Erythroblast (primary cell): ENCODE measurements at places on chromosomes 13 and 19.

DNA sequence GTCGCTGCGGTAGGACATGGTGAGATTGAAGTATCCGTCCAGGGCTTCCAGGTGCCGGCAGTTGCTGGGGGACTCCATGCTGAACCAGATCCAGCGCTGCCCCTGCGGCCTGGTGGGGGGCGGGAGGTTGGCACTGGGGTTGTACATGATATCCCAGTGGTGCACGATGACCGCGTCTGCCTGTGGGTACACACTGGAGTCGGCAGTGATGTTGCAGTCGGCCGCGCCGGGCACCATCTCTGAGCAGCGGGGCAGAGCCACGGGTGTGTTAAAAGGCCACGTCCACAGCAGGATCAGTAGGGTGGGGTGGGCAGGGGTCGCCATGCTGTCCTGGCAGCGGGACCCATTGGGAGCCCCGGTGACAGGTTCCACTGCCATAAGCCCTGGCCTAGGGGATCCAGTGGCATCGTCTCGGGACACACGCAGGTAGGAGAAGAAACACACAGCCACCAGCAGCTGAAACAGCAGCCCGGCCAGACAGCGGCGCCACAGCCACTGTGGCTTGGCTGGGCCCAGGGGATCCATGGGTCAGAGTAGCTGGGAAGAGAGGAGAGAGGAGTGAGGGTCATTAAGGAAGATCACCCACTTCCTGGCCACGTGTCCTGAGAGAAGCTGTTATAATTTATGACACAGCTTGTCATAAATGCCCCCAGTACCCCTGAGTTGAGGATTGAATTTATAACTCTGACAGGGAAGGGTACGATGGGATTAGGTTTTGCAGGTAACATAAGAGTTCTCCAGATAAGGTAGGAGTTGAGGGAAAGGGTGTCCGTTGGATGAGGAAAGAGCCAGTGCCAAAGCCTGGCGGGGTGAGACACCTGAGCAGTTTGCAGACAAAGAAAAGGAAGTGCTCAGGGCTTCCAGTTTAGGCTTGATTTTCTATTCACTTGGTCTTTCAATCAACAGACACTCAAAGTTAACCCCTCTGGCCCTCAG lies 2.9 kb downstream of the FUT5 start:
- DNase-seq: no peak

DNA sequence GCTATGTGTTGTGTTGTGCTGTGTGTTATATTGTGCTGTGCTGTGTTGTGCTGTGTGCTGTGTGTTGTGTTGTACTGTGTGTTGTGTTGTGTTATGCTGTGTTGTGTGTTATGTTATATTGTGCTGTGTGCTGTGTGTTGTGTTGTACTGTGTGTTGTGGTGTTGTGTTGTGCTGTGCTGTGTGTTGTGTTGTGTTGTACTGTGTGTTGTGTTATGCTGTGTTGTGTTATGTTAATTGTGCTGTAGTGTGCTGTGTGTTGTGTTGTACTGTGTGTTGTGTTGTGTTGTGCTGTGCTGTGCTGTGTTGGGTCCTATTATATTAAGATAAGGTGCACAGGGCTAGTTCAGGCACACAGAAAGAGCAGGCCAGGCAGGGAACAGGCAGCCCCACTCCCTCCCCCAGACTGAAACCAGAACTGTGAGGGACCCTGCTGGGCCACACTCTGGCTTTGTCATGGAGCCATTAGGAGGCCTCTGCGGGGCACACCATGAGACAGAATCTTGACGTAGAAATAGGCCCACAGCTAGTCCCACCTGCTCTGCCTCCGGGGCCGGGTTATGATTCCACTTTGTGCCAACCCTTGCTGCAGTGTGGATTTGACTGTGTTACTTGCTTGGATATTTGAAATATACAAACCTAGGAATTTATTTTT lies 12.1 kb downstream of the SOX1 start:
- no peak for DNase-seq

GRCh38 chr13:99977912-99978798 lies 3.4 kb upstream of the ZIC2 start:
- DNase-seq: no peak

- DNase-seq: no peak
Observed at GRCh38 chr13:53560556-53560955, 531.9 kb downstream of the OLFM4 start.

- DNase-seq: no peak
Observed at GRCh38 chr13:35741657-35742056, 265.2 kb upstream of the MAB21L1 start.

DNA sequence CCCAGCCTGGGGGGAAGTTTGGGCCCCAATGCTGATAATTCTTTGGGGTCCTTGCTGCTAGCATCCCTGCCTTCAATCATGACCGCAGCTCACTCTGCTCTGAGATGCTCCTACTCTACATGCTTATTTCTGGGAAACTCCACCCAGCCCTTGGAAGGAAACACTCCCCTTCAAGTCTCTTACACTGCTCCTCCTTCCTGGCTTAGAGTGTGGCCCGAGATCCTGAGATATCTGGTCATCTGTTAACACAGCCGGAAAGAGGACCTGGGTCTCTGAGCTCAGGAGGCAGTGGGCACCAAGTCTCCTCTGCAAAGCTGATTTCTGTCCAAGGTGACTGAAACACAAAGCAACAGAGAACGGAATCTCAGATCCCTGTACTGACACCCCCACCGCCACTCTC lies 33.0 kb downstream of the CYP4F2 start:
- no peak for DNase-seq

DNA sequence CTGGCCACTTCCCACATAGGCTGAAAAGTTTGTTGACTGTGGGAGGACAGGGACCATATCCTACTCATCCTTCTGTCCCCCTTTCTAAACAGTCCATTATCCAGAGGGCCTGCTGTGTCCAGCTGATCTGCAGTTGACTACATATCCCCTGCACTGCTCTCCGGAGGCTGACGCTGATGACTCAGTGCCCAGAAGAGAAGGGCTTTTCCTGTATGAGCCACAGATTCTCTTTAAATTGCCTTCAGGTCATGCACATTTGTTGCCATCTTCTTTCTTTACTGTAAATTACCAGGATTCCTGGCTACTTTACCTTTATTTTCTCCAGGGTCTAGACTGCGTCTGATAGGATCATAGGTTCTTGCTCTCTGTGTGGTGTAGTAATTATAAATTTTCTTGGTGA lies 125.2 kb downstream of the LACC1 start:
- DNase-seq: no peak

DNA sequence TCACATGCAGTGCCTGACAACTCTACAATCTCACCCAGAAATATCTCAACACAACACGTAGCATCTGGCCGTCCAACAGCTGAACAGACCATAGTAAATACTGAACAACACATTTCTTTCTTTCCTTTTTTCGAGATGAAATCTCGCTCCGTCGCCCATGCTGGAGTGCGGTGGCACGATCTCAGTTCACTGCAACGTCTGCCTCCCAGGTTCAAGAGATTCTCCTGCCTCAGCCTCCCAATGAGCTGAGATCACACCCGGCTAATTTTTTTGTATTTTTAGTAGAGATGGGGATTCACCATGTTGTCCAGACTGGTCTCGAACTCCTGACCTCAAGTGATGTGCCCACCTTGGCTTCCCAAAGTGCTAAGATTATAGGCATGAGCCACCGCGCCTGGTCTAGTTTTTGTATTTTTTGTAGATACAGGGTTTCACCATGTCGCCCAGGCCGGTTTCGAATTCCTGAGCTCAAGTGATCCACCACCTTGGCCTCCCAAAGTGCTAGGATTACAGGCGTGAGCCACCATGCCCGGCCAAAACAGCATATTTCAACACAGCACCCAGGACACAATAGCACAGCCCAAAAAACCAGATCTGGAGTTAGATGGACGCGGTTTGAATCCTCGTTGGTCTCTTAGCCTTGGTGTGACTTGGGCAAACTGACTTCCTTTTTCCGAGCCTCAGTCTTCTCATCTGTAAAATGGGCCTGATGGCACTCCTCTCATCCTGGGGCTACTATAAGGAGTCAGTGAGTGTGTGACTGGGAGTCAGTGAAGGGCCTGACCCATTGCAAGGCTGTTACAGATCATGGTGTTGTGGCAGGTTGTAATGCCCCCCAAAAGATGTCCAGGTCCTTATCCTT lies 22.6 kb downstream of the CYP2A6 start:
- no peak for DNase-seq

- no peak for DNase-seq
Observed at GRCh38 chr19:27779954-27780353, 1433.0 kb downstream of the UQCRFS1 start.

- peak; percentile 75 for DNase-seq
Observed at GRCh38 chr19:15280915-15281683, 48.9 kb upstream of the EPHX3 start.

- DNase-seq: no peak
Observed at GRCh38 chr19:9078651-9079050, 8.2 kb upstream of the OR1M1 start.

- DNase-seq: no peak
Observed at GRCh38 chr19:16208064-16208759, 10.5 kb downstream of the AP1M1 start.

DNA sequence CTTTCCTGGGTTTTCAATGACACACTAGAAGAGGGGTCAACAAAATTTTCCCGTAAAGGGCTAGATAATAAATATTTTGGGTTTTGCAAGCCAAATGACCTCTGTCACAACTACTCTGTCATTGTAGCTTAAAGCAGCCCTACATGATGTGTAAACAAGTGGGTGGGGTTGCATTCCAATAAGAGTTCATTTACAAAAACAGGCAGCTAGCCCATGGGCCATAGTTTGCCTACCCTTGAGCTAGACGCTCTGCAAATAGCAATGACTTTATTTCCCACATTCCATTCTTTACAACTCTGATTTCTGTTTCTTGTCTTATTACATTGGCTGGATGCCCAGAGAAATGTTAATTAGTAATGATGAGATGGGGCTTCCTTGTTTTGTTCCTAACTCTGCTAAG lies 76.0 kb downstream of the ZNF557 start:
- no peak for DNase-seq

- DNase-seq: no peak
Observed at GRCh38 chr13:77817521-77817920, 101.1 kb downstream of the EDNRB start.

DNA sequence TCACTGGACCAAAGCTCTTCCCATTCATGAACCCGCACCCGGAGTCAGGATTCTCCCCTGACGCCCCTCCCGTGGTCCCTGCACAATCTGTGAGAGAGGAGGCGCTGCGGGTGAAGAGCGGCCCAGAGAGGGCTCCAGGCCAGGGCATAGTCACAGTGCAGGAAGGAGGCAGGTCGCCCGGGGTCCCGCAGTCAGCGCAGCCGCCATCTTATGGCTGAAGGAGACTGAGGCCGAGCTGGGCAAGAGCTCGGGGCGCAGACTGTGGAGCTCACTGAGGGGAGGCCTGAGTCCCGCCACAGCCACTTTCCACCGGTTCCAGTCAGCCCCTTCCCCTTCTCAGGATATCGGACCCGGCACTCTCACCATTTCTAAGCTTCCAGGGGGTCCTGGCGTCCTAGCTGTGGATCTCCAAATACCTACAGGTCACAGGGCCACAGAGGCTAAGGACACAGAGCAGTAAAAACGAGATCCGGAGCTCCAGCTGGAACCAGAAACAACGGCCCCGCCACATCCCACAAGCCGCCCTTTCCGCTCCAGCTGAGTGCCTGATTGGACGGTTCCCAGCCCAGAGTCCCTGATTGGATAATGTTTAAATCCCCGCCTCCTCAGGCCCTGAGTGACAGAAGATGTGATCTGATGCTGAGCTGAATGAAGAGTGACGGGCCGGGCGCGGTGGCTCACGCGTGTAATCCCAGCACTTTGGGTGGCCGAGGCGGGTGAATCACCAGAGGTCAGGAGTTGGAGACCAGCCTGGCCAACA lies at the start of gene ZNF99:
ZNF99 (minus strand) TSS at position 501 of the 760 bp plus-strand sequence; CDS start at position 366, 135 bp downstream.
- DNase-seq: no peak

DNA sequence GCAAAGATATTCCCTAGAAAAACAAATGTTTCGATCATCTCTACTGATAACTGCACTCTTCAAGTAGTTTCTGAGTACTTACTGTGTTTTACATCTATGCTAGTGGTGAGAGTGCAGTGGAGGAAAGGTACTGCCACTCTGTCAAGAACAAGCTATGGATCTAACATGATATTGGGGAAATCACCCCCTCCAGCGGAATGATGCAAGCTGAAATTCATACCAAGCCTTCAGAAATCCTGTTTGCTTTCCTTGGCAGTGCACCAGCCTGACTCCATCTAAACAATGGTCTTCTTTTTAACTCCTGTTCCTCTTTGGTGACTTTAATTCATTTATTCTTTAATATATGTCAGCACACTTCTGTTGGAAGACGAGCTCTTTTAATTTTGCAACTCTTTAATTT lies 238.0 kb downstream of the PCDH9 start:
- no peak for DNase-seq

DNA sequence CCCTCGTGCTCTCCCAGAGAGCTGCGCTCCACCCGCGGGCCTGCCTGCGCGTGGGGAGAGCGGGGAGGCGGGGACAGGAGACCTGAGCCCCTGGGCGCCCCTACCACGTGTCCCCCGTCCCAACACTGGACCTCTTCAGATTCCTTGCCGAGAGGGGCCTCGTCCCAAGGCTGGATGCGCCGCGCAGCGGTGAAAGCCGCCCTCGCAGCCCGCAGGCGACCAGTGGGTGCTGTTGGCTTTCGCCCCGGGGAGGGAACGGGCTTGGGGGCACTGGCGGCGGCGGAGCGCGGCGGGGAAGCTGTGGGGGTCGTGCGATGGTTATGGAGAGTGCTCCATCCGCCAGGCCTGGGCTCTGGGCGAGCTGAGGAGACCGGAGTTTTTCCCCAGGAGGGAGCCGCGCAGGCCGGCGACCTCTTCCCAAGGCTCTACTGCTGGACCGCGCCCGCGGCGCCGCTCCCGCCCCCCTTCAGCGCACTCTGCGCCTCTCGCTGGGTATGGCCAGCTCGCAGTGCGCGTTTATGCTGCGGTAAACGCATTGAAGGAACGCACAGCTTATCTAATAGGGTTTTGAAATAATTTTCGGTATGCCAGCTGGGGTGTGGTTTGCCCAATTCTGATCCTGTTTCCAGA lies 17.2 kb upstream of the RNF17 start:
- DNase-seq: peak; percentile 29

- DNase-seq: no peak
Observed at GRCh38 chr19:10686193-10686592, 15.0 kb upstream of the QTRT1 start.

GRCh38 chr13:24073657-24074056 lies 86.9 kb upstream of the SPATA13 start:
- DNase-seq: no peak

- no peak for DNase-seq
Observed at GRCh38 chr19:34353546-34353945, 11.4 kb upstream of the GPI start.

GRCh38 chr19:4316956-4317355 lies 12.6 kb downstream of the FSD1 start:
- no peak for DNase-seq
